Stromal cell of bone marrow (primary cell): ENCODE measurements at places on chromosomes 7 and 10.

DNA sequence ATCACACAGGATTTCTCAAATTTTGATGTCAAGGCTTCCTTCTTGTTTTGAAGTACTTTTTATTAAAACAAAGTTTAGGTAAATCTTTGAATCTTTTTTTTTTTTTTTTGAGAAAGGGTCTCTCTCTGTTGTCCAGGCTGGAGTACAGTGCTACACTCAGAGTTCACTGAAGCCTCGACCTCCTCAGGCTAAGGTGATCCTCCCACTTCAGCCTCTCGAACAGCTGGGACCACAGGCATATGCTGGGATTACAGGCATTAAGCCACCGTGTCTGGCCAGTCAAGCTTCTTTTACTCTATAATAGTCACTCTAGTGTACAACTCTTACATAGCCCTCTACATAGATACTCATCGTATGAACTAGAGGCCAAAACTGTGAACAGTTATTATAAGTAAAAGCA, 3.4 kb downstream of the RUFY2 start:
- DNase-seq, result no peak

DNA sequence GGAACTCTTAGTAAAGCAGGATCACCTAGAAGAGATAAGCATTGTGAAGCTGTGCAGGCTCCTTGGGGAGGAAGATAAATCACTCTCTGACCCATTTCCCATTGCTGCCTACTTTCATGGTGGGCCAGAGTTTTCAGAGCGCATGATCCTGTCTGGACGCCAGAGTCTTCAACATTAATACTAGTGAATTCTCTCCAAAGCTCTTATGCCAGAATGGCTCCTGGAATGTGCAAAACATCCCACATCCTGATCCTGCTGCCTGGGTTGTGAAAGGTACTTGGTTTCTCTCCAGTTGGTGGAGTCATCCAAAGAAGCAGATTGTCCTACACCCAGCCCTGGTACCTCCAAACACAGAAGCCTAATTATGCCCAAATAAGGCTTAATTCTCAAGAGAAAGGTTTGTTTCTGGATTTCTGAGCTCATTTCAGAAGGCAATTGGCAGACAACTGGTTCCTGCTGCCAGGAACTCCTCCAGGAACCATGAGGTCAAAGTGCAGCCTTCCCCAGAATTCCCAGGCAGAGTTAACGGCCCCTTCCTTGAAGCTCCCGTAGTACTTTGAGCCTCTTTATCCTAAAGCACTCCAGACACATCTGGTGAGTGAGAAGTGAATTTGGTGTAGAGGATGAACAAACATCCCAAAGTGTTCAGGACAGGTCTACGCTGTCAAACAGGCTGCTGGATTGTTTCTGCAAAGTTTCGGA, 495.2 kb downstream of the PLXNA4 start:
- DNase-seq, result peak; percentile 78

GRCh38 chr10:128061306-128062300, 64.6 kb downstream of the MKI67 start:
- no peak for DNase-seq

DNA sequence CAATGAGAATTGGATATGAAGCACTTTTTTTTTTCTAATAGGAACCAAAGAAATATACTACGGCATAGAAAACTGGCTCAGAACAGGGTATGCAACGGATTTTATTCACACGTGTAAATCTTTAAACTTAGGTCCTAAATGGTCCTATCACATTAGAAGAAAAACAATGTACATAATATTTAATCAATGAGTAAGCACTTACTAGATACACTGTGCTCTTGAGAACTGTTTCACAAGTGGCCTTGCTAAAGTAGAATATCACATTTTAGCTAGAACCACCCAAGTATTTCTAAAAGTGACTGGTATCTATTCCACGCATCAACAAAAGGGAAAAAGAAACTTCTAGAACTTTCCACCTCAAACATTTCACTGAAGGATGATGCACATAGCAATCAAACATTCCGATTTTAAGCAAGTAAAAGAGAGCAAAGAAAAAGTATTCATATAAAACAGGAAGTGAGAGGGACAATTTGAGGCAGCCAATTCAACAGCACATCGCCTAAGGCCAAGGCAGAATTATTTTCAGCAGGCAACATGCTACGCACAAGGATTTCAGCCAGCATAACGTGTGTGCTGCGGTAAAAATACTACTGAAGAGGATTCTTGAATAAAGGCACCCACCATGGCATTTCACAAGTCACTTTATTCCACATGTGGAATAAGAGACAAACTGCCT, 55.8 kb downstream of the PARD3 start:
- DNase-seq, result no peak

GRCh38 chr10:11757454-11757820, 15.3 kb downstream of the ECHDC3 start:
- peak; percentile 90 for DNase-seq

- DNase-seq, result no peak
These were observed 136.9 kb downstream of the SLIT1 start for GRCh38 chr10:97048649-97049427.

- no peak for DNase-seq
These were observed 250.2 kb downstream of the ELFN1 start for GRCh38 chr7:1920266-1920681.

- no peak for DNase-seq
These were observed 689.7 kb downstream of the SUGCT start for GRCh38 chr7:40824461-40824860.

DNA sequence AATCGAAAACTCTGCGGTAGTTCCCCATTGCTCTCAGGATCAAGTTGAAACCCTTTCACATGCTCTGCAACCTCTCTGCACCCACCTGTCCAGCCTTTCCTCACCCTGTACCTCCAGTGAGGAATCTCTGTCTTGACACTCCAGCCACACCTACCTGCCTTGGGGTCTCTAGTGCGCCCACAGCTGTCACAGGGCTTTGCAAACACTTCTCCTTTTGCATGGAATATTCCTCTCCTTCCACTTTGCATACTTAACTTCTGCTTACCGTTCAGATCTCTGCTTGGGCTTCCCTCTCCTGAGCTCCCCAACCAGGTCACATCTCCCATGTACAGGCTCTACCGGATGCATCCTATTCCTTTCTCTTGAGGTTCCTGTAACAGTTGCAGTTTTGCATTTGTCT, 6.6 kb upstream of the ZYX start:
- no peak for DNase-seq

DNA sequence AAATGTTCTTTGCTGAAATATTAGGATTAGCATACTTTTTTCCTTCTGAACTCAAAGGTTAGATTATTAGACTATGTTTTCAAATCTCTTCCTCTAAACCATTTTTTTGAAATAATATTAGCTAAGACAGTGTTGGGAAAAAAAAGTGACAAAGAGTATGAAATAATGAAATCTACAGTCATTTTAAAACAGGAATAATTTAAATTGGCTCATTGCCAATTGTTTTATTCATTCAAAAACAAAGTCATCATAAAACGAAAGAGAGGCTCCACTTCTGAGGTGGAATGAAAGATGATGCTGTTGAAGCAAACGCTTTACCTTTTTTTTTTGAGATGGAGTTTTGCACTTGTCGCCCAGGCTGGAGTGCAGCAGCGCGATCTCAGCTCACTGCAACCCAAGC, 51.2 kb downstream of the RNF32 start:
- no peak for DNase-seq

DNA sequence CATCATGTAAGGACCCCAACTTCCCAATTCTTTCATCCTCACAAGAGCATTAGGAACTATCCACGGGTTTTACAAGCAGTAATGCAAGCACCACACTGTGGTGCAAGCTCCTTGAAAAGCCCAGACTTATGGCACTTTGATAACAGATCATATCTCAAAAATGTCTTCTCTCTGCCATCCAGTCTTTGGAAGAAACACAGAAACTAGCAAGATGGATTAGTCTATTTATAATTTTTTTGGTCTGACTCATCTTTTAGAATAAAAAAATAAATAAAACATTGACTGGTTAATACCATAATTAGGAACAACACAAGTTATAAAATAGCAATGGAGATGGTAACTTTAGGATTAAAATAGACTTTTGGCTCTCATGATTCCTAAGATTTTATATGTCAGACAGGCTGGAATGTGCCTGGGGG, 49.0 kb upstream of the CALD1 start:
- no peak for DNase-seq

GRCh38 chr10:127243490-127244272, 47.3 kb upstream of the INSYN2A start:
- peak; percentile 5 for DNase-seq

DNA sequence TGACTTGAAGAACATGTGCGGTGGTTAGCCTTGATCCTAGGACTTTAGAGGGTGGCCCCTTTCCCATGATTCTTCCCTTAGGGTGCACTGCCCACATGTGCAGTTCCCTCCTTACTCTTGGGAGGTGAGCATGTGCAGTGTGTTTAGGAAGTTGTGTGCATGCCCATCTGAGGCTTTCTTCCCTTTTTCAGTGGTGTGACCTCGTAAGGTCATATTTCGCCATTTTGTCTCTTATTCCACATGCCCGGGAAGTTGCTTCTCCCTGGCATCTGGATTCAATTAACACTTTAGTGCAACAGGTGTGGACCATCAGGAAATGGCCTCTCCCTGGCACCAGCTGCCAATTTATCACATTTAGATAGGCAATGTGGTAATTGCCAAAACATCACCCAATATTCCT, 380.6 kb upstream of the VSTM2A start:
- no peak for DNase-seq

DNA sequence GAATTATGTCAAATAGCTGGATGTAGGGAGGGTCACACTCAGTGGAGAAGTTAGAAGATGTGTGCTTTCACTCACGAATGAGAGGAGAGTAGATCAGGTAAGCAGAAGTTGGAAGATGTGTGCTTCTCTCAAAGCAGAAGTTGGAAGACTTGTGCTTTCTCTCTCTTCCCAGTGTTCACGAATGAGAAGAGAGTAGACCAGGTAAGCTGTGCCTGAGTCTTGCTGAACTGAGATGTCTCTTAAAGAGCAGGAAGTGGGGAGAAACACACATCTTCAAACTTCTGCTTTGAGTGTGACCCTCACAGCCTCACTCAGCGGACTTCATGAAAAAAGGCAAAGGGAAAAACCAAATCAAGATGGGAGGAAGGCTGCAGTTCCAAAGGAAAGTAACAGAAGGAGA, 7.0 kb upstream of the TMEM243 start:
- DNase-seq, result no peak

GRCh38 chr7:90701771-90702170, 105.7 kb downstream of the CDK14 start:
- DNase-seq, result no peak
